ENCODE measurements at places on chromosomes 2 and 18. TPM values are rescaled to one million over a fixed set of nuclear protein-coding genes. Genes with fewer than 3 reads are reported as not detected.
A peak's percentile ranks its signal among the peaks of the same experiment; 100 is the strongest.

MGAT4A gene
- total RNA-seq, result 20.0 TPM

CYRIA gene
- total RNA-seq, result 3.9 TPM

MAL gene
- 5.5 TPM for total RNA-seq

GPR45 gene
- not detected for total RNA-seq

DNA sequence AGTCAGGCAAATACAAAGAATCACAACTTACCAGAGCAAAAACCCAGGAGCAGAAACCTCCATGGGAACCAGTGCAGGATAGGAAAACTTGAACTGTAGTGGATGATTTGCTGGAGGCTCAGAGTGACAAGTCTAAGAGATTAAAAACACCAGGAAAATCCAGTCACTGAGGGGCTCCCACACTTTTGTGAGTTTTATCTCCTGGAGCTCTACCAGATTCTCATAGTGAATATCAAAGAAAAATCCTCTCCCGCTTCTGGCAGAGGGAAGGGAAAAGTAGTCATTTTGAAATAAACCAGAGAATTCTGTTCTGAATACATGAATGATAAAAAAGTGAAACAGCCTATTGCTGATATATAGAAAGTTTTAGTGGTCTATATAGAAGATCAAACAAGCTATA is 23.1 kb downstream of the NABP1 start:
- DNase-seq, result no peak

DNA sequence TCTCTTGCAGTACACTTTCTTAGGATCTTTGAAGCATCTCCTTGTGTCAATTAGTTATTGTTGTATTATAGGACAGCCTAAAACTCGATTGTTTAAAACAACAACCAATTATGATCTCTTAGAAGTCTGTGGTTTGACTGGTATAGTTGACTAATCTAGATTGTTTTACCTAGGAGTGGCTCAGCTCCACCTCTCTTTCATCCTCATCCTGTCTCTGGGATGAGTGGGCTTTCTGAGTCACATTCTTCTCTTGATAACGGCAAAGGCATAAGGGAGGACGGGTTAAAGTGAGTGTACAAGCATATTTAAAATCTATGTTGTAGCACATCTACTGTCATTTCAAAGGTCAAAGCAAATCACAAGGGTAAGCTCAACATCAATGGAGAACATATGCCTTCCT is 102.3 kb upstream of the GULP1 start:
- DNase-seq, result no peak

DNA sequence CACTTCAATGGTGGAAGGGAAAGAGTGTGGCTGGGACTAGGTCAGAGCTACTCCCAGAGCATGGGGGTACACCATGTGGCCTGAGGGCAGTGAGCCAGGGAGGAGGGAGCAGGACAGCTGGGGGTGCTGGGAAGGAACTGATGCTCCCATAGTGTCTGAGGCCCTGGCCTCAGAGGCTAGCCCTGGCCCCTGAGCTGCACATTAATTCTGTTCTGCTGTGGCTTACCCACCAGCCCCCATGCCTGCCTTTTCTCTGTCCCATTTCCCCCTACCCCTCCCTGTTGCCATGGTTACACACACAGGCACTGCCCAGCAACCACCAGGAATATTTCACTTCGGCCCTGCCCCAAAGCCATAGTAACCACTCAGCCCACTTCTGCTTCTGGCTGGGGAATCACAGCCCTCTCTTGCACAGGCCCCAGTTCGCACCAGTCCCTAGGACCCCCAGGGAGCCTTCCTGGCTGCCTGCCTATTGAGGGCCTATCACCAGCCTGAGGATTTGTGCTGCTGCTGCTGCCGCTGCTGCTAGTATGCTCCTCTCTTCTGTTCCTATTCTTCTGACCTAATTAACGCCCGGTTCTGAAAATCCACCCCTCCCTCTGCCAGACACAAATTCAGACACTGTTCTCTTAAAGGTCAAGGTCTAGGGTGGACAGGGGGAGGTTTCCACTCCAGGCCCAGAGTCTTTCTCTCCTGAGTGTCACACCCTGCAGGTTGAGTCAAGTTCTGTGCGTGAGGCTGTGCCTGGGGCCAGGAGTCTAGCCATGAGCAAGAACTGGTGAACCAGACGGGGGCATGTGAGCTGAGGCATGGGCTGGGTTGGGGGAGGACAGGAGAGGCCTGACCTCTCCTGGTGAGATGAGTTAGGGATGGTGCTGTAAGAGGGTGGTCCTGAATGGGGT is 87.1 kb upstream of the MCFD2 start:
- peak; percentile 78 for DNase-seq

GRCh38 chr2:234300391-234300925 is 196.4 kb downstream of the ARL4C start:
- DNase-seq, result no peak

DNA sequence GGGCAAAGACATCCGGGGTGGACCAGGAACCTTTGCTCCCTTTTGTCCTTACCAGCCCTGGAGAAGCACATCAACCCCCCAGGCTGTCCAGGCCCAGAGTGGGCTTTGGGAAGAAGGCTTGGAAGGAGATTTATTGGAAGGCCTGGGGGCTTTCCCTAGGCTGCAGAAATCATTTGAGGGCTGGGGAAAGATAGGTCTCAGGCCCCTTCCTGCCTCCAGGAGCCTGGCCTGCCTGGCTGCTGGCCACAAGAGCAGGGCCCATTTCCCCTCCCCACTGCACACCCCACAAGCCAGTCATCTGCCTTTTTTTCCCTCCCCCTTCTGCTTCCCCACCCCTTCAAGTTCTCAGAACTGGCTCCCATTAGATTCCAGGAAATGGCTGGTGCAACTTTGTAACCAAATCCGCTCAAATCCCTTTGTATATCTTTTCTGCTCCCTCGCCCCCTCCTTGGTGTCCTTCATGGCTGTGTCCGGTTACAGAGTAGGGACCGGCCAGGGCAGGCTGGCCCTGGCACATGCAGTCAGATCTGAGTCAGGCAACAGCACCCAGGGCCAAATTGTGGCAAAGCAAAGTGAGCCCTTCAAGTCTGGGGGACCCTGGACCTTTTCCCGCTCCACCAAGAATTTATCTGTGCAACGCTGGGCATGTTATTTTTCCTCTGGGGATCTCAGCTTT is 20.8 kb upstream of the TNP1 start:
- no peak for DNase-seq

DNA sequence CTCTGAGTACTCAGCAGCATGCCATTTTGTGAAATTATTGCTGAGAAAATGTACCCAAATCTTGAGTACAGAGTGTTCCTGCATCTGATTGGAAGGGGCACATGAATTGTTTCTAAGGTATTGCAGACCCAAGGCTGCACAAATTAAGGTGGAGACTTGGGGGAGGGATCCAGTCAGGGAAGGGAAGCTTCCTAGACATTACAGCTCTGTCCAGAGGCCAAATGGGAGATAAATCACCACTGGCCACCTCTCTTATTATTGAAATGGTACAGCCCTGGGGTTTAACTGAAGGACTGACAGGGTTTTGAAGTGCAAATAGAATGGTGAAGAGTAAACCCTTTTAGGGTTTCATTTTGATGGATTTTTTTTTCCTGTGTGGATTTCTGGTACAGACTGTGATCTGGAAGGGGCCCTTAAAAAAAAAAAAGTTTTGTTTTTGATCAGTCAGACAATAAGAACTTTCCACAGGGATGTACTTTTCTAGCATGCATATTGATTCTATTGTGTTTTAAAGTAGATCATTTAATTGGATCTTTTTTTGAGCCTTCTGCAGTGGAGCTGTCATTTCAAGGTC is 119.4 kb downstream of the GREB1L start:
- DNase-seq, result no peak

- DNase-seq, result peak; percentile 82
These were observed 455 bp upstream of the TLK1 start for GRCh38 chr2:171160956-171161740.

- DNase-seq, result no peak
These were observed 17.6 kb downstream of the NBAS start for GRCh38 chr2:15543541-15543940.

DNA sequence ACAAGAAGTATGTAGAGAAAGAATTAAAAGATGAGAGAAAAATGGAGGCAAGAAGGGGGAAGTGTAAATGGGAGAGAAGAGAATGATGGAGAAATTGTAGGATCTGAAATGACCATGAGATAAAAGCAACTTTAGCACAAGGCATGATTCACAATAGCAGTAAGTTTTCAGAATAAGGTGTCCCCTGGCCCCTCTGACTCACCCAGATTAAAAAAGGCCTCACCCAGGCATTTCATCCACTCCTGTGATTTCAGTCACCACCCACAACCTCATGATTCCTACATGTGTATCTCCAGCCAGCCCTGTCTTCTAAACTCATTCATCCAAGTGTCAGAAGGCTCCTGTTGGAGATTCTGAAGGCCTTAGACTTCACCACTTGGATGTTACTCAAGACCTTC is 56.6 kb downstream of the SP100 start:
- no peak for DNase-seq

DNA sequence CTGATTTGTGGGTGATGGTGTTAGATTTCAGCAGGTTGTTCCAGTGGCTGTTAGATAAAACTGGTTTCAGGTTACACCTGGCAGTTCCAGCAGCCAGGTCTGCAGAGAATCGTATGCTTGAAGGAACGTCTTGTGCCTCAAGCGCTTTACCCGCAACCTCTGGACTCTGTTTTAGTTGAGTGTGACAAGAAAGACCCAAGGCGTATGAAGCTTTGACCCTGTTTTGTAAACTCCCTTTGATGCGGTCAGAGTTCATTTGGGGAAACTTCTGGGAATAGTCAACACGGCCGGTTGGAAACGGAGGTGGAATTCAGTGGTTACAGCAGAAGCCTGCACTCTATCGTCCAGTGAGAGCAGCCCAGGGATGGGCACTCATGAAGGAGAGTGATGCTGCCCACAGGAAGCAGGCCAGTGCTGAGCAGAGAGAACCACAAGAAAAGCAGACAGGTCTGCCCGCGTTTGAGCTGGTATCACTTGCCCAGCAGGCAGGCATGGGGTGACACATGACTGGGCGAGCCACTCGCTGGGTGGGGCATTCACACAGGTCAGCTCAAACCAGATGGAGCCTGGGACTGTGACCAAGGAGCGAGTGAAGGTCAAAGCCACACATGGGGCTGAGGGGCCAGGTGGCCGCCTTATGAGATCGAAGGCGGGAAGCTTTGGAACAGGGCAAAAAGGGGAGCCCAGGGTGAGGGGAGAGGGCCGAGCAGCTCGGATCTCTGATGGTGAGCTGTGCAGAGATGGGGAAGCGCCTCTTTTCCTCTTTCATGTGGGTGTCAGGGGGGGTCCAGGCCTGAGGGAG is 99.6 kb upstream of the MBOAT2 start:
- no peak for DNase-seq

DNA sequence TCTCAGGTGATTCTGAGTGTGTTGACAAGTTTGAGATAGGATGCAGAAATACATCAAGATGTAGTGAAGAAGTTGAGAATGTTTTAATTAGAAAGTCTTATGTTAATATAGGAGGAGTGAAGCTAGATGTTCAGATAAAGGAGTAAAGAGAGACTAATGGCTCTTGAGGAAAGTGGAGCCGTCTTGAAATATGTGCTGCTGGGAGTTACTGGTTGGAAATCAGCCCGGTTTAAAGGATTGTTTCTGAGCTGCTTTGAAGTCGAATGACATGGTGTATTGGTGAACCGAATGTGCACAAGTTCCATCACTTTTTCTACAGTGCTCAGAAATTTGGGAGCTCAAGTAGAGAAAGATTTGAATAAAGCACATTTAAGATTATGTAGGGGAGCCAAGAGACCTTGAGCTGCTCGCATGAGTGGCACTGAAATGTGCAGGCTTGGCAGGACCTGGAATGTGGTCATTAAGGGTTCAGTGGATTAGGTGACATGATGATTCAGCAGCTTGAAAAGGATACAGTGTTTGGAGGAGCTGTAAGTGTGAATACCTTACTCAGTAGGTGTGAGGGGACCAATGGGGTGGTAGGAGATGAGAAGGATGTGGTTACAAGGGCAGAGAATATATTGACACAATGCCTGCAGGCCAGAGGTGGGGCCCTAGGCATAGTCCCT is 68.6 kb downstream of the CAB39 start:
- no peak for DNase-seq

DNA sequence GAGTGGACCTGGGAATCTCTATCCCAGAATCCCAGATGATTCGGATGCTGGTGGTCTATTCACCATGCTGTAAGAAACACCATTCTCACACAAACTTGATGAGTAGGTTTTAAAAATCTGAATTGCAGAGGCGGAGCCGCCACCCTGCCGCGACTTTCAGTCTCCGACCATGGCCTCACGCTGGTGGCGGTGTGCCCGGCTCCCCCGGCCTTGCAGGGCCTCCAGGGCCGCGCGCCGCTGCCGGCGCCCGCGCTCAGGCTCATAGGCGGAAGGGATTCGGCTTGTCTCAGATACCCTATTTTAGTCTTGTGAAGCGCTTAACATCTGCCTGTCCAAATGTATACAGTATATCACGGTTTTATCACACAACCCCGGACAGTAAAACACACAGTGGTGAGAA is 2.6 kb upstream of the PPM1B start:
- DNase-seq, result no peak

DNA sequence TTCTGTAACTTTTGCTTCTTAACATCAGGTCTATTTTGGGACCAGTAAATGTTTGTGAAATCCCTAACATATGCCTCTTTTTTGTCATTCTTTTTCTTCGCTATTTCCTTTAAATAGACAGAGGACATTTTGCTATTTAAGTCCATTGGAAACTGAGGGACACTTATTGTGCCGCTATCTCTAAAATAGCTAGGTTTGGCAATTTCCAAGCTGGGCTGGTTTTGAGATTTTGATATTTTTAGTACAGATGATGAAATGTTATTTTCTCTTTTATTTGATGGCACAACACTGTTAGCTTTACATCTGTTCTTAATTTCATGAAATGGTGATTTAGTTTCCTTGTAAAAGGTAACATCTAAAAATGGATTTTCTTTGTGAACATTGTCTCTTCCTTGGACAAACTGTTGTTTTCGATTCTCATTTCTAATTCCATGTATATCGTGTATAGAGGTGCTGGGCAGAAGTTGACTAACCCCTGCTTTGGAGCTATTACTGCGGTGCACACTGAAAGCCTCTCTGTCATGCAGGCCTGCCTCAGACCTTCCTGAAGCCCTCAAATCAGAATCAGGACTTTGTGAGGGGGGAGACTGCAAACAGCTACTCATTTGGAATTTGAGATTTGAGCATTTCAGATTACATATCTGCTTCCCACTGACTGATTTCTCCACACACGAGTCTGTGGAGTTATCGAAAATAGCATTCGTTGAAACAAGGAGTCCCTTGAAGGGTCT is 594 bp downstream of the RAD51AP2 start:
- DNase-seq, result no peak

- no peak for DNase-seq
These were observed 47.8 kb upstream of the MGAT5 start for GRCh38 chr2:134206031-134206430.

DNA sequence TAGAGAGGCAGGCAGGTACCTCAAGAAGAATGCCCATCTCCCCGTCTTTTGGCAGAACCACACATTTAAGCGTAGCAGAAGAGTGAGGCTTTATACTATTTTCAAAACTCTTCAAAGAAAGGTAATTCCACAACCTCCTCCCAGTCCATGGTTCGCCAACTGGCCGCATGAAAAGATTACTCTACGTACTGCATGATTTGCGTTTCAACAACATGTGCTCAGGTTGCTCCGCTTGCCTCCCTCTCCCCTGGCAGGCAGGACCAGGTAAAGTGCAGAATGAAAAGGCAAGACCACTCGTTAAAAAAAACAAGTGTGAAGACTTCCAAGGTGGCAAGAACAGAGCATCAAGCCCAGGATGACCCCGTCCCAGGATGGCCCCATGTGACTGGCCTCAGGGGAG is 143.7 kb downstream of the SP3 start:
- DNase-seq, result no peak

Measured in Right ventricle myocardium superior (tissue), 1 donor.